Daoy (cell line): ENCODE measurements at places on chromosomes 6 and 20. TPM values are rescaled to one million over a fixed set of nuclear protein-coding genes. Genes with fewer than 3 reads are reported as not detected.

The MEP1A gene
- total RNA-seq, result not detected in 2 replicates

The PRICKLE4 gene
- total RNA-seq, result not detected in 2 replicates

The MCCD1 gene
- total RNA-seq, result not detected in 2 replicates

The SLCO4A1 gene
- total RNA-seq, result 15.4 and 16.3 TPM in 2 replicates

The EBF4 gene
- total RNA-seq, result 0.12 and 0.40 TPM in 2 replicates

The GRM4 gene
- total RNA-seq, result 0.06 TPM in 1 of 2 replicates, not detected in the other

The PAX1 gene
- under 0.01 and 0.12 TPM in 2 replicates for total RNA-seq

The COL21A1 gene
- 0.06 TPM in 1 of 2 replicates, not detected in the other for total RNA-seq

The OR2J3 gene
- total RNA-seq, result not detected in 2 replicates

The SCUBE3 gene
- total RNA-seq, result 1.1 and 2.0 TPM in 2 replicates

The C4A gene
- total RNA-seq, result 0.27 and 3.2 TPM in 2 replicates

The GGTLC1 gene
- total RNA-seq, result not detected in 2 replicates
